ENCODE measurements at places on chromosomes 3 and 15.

DNA sequence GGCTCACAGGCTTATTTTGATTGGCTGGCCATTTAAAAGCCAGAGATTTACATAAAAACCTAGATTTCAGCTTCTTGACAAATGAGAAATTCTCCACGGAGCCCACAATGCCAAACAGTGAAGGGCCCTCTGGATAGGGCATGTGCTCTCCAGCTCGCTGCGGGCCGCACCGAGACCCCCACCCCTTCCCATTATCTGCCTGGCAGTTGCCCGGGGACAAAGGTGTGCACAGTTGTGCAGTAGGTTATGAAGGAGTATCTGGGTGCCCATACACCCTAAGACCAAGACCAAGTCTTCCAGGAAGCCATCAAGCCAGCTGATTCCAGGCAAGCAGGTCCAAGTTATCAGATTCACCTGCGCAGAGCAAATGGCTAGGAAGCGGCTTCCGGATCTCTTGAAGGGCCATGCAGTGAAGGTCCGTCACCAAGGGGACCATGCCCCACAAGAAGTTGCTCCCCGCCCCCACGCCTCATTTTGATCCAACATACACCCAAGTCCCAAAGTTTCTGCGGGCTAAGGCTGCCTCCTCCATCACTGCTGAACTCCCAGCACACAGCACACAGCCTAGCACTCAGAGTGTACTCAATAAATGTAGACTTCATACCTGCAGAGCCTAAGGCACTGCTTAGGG lies 1.3 kb downstream of the MRPS25 start:
- no peak for DNase-seq

GRCh38 chr3:138875096-138875753 lies 40.5 kb upstream of the PIK3CB start:
- no peak for DNase-seq

GRCh38 chr15:64701482-64702184 lies 73.8 kb downstream of the RBPMS2 start:
- DNase-seq: no peak

DNA sequence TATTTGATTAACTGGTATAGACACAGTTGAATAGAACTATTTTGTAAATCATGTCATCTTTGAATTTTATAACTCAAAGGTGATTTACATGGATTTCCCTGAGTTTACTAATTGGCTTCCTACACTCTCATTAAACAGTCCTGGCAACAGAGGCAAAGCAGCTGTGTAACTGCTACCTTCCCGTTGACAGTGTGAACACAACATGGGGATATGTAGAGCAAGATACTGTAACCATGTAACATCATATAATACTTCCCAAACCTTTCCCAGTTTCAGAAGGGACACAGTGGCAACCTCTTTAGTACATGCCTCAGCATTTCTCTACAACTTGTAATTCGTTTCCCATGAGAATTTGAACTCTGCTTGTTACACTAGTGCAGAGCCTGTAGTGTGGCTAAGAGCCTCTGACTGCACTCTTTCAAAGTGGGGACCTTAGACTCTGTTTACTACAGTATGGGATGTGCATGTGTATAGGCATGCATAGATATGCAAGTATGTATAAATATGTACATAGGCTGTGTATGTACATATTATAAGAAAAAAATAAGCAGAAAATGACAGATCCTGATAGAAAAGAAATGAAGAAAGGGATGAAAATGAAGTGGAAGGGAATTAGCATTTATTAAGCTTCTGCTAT lies 299.3 kb downstream of the SLC9A9 start:
- DNase-seq: no peak

GRCh38 chr15:42845581-42845980 lies 75.0 kb downstream of the TTBK2 start:
- no peak for DNase-seq

DNA sequence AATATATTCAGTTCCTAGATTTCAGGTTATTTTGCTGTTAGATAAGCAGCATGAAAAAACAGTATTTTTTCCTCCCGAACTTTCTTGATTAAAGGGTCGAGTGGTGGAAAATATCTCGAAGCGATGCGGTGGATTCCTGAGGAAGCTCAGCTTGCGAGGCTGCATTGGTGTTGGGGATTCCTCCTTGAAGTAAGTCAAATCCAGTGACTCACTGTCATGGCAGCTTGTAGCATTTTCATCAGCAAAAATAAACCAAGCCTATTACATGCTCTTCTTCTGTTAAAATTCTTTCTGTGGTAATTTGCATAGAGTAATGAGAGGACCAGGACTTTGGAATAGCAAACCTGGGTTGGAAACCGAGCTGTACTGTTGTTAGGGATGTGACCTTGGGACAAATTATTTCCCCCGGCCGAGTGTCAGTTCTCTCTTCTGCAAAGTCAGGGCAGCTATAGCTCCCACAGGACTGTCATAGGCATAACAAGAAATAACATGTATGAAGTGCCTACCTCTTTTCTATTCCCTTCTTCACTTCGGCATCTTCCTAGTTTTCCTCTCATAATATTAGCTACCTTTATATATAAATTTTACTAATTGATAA lies 75.6 kb downstream of the UBP1 start:
- no peak for DNase-seq

DNA sequence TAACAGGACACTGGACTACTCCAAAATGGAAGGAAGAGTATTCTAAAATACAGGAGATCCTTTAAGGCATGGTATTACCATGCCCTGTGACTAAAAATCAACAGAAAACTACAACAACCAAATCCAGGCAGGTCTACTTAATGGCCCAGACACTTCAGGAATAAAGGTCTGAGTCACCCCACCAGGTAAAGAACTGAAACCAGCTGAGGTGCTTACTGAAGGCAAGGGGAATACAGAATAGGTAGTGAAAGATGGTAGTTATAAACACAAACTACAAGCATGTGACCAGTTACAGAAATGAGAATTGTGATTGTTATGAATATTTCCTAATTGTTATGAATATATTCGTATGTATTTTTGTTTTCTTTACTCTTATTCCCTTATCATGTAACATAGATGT lies 13.4 kb downstream of the IFT57 start:
- DNase-seq: no peak

GRCh38 chr15:44250566-44251205 lies 37.8 kb upstream of the GOLM2 start:
- DNase-seq: no peak

DNA sequence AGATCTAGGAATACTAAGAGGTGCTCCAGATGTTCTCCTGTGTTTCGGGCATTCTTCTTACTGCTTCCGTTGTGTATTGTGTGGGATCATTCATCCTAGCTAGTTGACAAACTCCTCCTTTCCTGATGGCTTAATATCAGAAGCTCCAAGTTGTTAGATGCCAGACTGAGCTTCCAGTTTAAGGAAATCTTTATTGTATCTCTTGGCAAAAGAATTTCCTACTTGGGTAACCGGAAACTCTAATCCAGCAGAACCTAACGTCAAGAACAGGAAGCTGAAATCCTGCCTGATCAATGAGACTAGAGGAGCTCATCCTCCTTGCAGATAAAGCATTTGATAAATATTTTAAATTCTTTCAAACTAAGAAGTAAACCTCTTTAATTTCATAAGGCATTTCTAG lies 27.7 kb upstream of the MYH15 start:
- no peak for DNase-seq

DNA sequence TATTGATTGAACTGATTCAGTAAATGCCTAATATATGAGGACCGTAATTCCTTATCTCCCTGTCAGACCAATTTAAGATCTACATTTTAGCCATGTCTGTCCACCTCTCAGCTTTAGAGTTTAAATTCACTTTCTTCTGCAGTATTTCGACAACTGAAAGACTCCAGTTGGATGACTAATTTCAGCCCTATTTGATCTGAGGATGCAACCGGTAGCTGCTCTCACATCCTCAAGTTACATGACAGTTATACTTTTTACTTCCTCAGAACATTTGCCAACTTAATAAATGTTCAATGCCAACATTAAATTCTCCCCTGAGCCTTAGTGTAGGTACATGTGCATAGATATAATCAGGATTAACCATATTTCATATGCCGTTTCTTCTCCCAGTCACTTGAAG lies 2.5 kb upstream of the HHLA2 start:
- no peak for DNase-seq

GRCh38 chr15:63107895-63108546 lies 13.6 kb upstream of the LACTB start:
- no peak for DNase-seq

DNA sequence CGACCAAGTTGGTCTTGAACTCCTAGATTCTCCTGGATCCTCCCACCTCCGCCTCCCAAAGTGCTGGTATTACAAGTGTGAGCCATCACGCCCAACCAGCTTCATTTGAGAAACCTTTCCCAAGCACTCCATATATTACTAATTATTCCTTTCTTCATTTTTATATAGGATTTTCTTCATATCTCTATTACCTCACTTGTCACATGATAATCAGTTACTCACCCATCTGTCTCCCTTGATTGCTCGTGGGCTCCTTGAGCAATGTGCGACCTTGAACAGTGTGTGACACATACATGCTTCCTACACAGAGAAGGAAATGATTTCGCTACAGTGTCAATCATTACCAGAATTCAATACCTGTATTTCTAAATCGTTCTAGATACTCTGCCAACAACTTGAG lies 110.7 kb upstream of the C2CD4B start:
- DNase-seq: no peak

- DNase-seq: no peak
Observed at GRCh38 chr15:87263871-87264270, 992.7 kb downstream of the NTRK3 start.

- DNase-seq: no peak
Observed at GRCh38 chr3:160935413-160936095, 169.6 kb downstream of the B3GALNT1 start.

DNA sequence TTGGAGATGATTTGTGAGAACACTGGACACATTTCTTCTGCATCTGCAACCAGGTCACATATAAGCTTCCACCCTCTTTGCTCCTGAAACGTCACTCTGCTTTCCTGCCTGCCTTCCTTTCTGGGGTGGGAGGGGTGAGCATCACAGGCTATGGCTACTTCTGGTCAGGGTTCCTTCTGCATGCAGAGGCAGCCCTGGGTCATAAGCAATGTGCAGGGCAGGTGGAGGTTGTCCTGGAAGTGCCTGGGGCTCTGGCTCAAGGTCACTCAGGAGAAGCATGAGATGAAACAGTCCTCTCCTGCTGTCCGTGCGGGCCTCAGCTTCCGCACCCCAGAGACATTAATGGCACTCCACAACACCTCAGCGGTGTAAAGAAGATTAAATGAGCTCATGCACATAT lies 15.1 kb downstream of the SLC6A20 start:
- no peak for DNase-seq

DNA sequence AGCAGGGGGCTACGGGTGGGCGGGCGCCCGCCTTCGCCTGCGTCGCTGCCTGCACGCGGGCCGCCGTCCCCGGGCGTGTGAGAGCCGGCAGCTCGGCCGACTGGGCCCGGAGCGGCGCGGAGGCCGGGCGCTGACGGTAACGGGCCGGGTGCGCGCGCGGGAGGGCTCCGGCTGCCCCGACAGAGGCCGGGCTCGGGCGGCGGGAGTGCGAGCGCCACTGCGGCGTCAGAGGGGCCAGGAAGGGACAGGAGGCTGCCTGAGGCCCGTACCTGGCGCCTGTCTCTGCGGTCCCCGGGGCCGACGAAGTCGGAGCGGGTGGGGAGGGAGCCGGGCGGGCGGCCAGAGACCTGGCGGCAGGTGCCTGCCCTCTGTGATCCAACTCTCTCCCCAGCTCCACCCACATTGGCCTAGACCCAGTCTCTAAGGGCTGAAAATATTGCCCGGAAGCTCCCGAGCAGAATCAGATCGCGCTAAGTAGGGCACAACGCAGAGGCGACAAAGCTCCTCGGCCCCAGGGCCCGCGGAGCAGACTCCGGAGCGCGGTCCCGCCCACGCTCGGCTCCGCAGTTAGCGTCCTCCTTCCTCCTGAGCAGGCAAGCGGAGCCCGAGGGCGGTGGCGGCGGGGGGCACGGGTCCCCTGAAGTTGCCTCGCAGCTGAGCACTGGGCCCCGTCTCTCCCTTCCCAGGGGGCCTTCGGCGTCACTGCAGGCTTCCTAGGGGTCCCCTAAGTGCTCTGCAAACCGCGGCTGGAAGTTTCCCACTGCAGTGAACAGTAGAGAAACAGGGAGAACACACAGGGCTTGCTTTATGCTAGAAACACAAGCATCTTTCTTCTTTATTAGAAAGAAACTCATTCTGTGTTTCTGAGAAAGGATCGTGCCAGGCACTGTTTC lies at the start of gene MAN2A2:
Gene MAN2A2 (plus strand): TSS at position 463 of the 893 bp plus-strand sequence. CDS start 906 bp downstream, outside the sequence.
- no peak for DNase-seq

DNA sequence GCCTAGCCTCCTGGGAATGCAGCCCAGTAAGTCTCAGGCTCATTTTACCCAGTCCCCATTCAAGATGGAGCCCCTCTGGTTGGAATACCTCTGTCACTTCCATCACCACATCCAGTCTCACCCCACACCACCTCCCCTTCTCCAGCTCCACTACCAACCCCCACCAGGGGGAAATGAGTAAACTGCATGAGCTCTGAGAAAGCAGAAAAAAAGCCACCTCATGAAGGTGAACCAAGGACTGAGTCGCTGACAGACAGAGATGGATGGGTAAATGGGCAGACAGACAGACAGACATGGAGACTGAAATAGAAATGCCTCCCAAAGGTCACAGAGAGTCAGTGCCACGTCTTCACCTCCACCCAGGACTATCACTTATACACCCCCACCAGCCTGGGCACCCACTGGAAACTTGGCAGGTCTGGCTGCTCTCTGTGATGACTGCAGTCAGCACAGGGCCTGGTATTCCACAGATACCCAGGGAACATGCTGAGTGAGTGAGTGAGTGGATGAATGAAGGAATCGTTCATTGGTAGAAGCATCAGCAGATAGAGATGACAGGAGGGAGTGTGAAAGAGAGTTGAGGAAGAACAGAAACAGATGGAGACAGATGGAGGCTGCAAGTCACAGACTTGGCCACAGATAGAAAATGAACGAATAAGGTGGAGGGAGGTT lies 4.9 kb upstream of the LOXL1 start:
- no peak for DNase-seq

- no peak for DNase-seq
Observed at GRCh38 chr15:49145651-49146609, 9.5 kb downstream of the COPS2 start.

GRCh38 chr3:16452261-16452660 lies 61.2 kb downstream of the RFTN1 start:
- DNase-seq: no peak

DNA sequence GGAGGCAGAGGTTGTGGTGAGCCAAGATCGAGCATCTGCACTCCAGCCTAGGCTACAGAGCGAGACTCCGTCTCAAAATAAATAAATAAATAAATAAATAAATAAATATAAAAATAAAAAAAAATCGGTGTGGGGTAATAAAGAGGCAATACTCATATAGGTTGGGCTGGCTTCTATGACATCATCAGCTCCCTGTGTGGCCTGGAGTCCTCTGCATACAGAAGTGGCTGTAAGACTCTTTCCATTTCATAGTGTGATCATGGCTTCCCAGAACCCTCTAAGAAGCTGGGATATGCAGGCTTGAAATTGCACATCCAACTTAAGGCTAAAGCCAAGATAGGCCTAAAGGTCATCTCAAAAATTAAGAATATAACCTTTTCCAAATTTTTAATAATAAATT lies 101.6 kb downstream of the ZIC4 start:
- DNase-seq: no peak

DNA sequence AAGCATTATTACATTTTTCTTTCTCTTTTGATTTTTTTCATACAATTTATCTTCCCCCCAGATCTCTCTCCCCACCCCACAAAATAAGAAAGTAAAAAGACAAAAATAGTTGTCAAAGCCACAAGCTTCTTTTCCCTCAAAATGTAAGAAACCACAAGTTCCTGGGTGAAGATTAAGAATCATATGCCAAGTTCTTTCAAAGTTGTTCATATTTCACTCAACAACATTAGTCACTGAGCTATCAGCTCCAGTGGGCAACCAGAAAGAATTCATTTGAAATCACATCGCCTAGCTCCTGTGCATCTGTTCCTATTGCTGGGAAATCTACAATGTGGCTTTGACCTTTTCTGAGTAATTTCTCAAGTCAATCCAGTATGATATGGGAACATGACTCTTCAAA lies 681.6 kb upstream of the ARPP21 start:
- no peak for DNase-seq
